ENCODE measurements at places on chromosomes 2 and 18. TPM values are rescaled to one million over a fixed set of nuclear protein-coding genes. Genes with fewer than 3 reads are reported as not detected.

The IFIH1 gene
- total RNA-seq = 7.0 TPM

The SH3RF3 gene
- total RNA-seq = not detected

GRCh38 chr2:50335433-50335832 lies 696.5 kb downstream of the NRXN1 start:
- H3K27me3 ChIP-seq = no peaks in the 10 kb centered on the region
- no peaks in the 10 kb centered on the region for H3K36me3 ChIP-seq
- H3K4me1 ChIP-seq = no peaks in the 10 kb centered on the region

The STPG4 gene
- total RNA-seq = 10.6 TPM

DNA sequence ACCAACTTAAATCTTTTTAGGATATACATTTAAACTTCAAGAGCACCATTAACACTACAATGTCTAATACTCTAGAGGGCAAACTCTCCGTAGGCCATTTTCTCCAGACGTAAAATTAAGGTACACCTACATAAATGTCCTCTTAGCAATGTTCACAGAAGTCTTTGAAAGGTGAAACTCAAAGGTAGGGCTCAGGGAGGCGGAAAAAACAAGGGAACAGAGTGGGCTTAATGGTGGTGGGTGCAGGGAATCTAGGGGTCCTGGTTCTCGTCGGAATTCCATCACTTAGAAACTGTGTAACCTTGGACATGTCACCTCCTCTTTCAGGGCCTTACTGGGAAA lies 668 bp downstream of the NFU1 start:
- no peaks in the 10 kb centered on the region for H3K27me3 ChIP-seq
- peak overlapping the region; percentile 92 for H3K27ac ChIP-seq
- H3K36me3 ChIP-seq = no peaks in the 10 kb centered on the region
- peak overlapping the region; percentile 94 for H3K4me3 ChIP-seq

The FBXO48 gene
- total RNA-seq = 0.91 TPM

The ZDBF2 gene
- 9.2 TPM for total RNA-seq

DNA sequence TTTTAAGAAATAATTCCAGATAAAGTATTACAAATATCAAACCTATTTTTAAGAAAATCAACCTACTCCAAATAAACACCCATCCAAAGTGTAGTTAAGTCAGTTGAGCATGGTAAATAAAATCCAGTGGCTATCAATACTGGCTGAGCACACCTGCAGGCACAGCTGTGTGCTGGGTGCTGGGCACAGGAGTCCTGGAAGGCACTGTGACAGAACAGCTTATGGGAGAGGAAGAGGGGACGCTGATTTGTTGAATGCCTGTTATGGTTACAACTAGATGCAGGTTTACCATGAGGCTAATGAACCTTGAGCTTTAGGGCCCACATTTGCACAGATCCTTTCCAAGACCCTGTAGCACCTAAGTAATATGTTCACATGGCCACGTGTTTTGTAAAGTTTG lies 202.7 kb downstream of the MTX2 start:
- no peaks in the 10 kb centered on the region for H3K27me3 ChIP-seq
- H3K27ac ChIP-seq = no peak overlapping the region
- no peaks in the 10 kb centered on the region for H3K36me3 ChIP-seq
- no peak overlapping the region for H3K4me3 ChIP-seq

The VIT gene
- total RNA-seq = not detected

The EN1 gene
- total RNA-seq = not detected

- no peak for DNase-seq
- H3K27ac ChIP-seq = no peak within 1 kb of the TSS
- H3K36me3 ChIP-seq = no peaks in the 10 kb centered on the region
- no peaks in the 10 kb centered on the region for H3K27me3 ChIP-seq
- H3K4me3 ChIP-seq = no peak within 1 kb of the TSS
Measured at GRCh38 chr2:227871375-227871791, at the start of gene DAW1. TSS of gene DAW1 (plus strand) at chr2:227871631. CDS start at chr2:227871690, 59 bp downstream.

The BIRC6 gene
- total RNA-seq = 60.7 TPM

The ARHGAP25 gene
- total RNA-seq = 0.27 TPM

DNA sequence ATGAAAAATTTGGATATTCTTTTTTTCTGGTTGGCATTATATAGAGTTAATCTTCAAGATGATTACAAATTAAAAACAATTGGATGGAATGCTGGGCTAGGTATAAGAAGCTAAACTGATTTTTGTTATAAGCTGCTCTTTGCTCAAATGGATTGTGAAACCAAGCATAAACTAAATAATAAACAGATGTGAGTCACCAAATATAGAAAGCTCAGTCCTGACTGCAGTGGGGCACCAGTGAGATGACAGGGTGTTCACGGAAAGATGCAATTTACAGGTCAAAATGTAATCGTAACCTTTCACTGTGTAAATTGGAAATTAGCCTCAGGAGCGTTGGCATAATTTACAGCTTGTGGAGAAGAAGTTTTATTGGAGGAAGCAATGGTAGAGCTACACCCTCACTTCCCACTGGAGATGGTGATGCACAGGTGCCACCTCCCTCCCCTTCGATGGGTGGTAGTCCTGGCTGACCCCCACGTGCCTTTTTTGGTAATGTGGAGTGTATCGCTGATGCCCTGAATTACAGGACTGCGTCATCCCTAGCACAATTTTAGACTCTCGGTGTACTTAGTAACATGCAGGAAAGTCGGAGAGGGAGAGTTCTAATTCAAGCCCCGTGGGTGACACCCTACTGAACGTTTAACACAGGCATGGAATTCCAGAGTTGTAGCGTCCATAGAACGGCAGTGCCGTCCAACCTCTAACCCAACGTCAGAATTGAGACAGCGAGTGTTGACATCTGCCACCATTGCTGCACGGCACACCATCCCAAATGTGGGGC lies 73.9 kb upstream of the NFATC1 start:
- H3K4me3 ChIP-seq = no peak overlapping the region
- H3K27me3 ChIP-seq = no peaks in the 10 kb centered on the region
- no peaks in the 10 kb centered on the region for H3K4me1 ChIP-seq
